ENCODE measurements at places on chromosomes 6 and 20. TPM values are rescaled to one million over a fixed set of nuclear protein-coding genes. Genes with fewer than 3 reads are reported as not detected.

Gene ADGRB3
- total RNA-seq: 2.0 TPM

Gene MOXD1
- total RNA-seq: 3.7 TPM

Gene ACSS1
- 22.2 TPM for total RNA-seq

Gene QKI
- total RNA-seq: 150 TPM

Gene COL12A1
- 6.9 TPM for total RNA-seq

Gene VARS1
- total RNA-seq: 104 TPM

Gene PREP
- 41.9 TPM for total RNA-seq

Gene ZNF451
- 68.4 TPM for total RNA-seq

Gene REV3L
- total RNA-seq: 28.5 TPM

Gene NMBR
- 0.22 TPM for total RNA-seq

Gene SLC22A7
- 0.12 TPM for total RNA-seq

Gene COX4I2
- total RNA-seq: not detected

Gene HLA-F
- total RNA-seq: 2.8 TPM

Gene SAMHD1
- 52.6 TPM for total RNA-seq

Gene TREM2
- not detected for total RNA-seq

Gene STMN3
- total RNA-seq: 38.9 TPM

Gene ZC2HC1B
- total RNA-seq: not detected

Gene CALHM5
- 0.10 TPM for total RNA-seq

Gene SLCO4A1
- total RNA-seq: 5.3 TPM

Gene SYCP2L
- total RNA-seq: 6.9 TPM

Gene HRH3
- 0.24 TPM for total RNA-seq

Gene SEL1L2
- total RNA-seq: not detected
